Neural progenitor cell (in vitro differentiated cells): ENCODE measurements at places on chromosomes 16 and 17.

DNA sequence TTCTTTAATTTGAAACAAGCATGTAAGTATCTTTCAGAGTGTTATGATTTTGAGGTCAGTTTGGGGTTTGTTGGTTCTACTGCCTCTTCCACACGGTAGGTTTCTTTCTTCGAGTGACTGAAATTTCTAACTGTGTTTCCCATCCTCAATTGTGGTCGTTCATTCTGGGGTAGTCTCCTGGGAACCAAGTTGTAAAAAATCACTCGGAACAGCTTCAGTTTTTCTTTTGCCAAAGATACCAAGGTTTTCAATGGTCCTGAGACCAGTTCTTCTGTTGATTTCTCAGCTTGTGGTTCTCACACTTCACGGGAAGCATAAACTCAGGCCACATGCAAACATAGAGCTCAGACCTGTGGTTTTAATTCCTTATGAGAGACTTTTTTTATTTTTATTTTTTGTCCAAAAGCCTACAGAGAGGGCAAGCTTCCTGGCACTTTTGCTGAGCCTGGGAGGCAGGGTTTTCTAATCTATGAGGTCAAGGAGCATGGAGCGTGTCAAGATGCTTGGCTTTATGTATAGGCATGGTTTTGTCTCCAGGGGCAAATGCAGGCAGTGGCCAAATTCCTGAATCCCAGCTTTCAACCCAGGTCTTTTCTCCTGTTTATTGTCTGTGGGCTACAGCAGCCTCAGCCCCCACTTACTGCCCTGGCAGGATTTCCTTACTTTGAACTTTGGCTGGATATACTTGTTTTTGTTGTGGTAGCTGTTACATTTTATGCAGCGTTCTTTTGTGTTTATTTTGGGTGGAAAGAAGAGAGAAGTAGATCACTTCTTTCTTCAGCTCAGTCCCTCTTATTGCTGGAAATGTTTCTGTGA is 32.9 kb downstream of the HS3ST3A1 start:
- DNase-seq: no peak

- DNase-seq: no peak
Measured at GRCh38 chr17:17736205-17737183, 55.2 kb downstream of the RAI1 start.

DNA sequence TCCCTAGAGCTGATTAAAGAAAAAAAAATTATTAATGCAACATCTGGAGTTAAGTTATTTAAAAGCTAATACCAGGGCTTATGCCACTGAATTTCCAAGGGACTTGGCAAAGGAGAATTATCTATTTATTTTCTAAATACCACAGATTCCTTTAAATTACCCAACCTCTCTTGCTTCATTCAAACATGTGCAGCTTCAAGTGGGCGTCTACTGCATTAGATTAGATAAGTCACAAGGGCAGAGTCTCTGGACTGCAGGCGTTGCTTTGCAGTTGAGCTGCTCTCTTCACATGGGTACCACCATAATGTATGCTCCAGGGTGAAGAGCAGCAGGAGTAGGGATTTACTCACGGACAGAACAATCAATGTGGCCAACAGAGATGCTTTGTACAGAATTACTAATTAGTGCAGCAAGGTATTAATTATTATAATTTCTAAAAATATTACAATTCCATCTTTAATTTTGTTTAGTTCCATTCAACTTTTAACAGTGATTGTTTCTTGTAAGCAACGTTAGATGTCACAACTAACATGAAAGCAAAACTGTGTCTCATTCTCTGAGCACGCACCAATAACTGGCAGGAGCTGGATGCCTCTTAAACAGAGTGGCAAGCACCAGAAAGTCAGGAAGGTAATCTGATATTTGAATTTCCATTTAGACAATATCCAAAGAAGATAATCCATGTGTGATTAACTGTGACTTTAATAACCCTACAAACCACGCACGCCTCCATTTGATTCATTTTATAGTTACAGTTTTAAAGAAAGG is 214.2 kb downstream of the STX8 start:
- DNase-seq: no peak

- DNase-seq: no peak
Measured at GRCh38 chr17:48067245-48067644, 19.1 kb downstream of the NFE2L1 start.

DNA sequence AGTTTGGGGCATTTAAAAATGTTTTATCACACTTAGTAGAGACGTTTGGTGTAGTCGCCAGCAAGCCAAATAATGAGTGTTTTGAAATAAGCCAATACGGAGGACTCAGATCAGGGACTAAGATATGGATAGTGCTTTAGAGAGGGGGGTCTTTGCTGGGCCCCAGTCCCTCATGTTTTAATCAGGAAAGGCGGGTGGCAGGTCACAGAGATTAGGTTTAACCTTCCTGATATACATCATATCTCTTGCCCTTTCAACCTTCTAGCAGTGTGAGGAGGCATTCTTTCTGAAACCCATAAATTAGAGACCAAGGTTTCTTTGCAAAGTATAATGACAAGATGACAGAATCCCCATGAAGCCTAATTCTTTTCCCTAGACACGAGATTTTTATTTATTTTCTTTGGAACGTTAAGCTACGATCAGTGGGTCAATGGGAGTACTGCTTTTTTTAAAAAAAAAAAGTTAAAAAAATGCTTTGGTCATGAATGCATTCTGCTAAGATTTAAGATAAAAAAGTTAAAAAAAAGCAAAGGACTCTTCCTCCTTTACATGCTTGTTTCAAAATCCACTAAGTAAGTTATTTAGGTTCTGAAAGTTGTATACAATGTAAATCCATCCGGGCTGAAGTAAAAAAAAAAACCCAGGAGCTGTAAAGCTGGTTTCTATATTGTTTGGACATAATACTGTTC is 572.1 kb upstream of the SALL1 start:
- peak; percentile 7 for DNase-seq

DNA sequence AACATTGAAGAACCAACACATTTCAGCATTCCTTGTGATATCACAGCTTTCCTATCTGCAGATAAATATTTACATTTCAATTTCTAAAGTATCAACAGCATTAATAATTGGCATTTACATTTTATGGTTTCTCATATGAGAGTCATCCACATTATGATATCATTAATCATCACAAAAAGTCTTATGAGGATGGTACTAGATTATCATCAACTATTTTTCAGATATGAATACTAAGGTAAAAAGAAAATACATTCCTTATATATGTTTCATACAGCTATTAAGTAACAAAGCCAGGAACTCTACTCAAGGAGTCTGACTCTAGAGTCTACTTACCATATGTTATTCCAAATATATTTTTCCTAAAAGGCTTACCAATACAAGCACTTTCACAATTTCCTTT is 40.7 kb downstream of the ABCA5 start:
- DNase-seq: no peak

DNA sequence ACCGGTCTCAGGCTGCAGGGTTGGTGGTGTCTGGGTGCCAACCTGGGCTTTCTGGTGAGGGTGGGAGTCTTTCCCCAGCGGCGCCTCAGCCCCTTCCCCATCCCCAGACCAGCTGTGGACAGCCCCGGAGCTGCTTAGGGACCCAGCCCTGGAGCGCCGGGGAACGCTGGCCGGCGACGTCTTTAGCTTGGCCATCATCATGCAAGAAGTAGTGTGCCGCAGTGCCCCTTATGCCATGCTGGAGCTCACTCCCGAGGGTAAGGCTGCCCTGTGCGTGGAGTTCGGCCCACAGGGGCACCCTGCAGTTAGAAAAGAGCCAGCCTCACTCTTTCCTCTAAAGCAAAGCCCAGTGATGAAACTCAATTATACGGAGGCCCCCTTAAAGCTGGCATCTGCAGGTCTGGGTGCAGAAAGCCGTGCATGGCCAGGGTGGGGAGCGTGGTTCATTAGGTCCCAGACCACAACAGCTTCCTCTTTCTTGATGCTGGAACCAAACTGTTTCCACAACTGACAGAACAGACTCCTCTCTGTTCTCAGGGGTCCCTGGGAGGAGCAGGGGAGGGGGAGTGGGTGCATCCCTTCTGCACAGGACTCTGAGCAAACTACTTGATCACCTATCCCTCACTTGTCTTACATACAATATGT is 10.7 kb downstream of the GUCY2D start:
- DNase-seq: no peak

DNA sequence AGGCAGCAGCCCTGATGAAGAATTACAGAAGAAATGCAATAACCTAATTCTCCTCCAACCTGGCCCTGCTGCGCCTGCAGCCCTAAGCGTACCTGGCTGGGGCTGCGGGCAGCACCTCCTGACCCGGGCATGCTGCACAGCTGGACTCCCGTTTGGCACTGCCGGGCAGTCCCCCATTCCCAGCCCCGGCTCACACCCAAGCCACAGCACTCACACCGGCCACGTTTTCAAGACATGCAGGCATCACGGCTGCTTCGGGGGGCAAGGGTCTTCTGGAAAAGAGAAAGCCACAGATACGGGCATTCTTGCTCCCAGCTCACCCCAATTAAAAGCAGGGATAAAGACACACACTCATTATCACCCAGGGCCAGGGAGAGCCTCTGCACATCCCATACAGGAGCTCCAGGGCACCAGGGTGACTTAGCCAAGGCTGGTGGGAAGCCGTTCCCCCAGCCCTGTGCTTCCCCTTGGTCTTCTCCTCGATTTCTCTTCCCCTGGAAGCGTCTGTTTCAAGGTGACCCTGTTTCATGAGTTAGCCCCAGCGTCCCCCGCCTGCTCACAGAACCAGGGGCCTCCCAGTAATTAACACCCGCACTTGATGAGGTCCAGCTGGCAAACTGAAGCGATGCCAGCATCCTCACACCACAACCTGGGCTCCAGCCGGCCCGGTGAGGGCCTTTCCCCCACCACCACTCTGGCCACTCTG is 216.7 kb downstream of the C16orf78 start:
- DNase-seq: no peak

- peak; percentile 49 for DNase-seq
Measured at GRCh38 chr16:27628241-27628942, 78.4 kb downstream of the KATNIP start.

- DNase-seq: no peak
Measured at GRCh38 chr16:57938936-57939871, 31.7 kb downstream of the CNGB1 start.

DNA sequence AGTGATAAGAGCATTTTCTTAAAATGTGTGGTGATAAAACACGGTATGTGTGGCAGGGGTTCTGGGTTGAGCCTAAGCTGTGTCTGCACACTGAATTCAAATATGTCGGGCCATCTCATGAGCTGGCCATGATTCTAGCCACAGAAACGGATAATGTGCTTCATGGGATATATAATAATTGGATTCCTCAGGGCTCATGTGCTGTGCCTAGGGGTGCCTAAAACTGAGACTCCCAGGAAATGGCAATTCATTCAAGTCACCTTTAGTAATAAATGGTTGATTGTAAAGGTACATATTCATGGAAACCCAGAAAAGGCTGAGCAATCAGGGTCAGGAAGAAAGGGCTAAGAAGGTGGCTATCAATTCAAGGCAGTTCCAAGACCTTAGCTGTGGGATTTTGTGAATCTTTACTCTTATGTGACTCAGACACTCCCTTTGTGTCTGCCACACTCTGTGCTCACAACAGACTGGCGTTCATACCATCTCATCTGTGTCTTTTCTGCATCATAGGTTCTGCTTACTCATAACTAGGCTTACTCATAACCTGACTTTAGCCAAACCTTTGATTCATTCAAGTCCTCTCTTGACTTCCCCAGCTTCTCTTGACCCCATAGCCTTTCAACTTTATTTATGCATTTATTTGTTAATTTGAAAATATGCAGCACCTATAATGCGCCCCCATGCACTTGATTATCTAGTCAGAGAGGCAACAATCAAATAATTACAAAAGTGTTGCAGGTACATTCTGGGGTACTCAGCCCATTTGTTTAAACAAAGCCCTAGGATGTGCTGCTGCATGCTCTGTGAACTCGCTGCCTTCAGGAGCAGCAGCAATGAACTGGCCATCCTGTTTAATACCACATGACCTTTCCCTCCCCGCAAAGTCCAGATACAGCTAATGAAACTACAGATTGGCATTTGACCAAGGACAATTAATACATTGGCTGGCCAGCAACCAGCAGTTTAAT is 28.4 kb upstream of the MED13 start:
- no peak for DNase-seq

- DNase-seq: no peak
Measured at GRCh38 chr17:60230358-60230757, 80.6 kb downstream of the CA4 start.

- DNase-seq: no peak
Measured at GRCh38 chr17:46765453-46765852, 53.0 kb downstream of the WNT3 start.

DNA sequence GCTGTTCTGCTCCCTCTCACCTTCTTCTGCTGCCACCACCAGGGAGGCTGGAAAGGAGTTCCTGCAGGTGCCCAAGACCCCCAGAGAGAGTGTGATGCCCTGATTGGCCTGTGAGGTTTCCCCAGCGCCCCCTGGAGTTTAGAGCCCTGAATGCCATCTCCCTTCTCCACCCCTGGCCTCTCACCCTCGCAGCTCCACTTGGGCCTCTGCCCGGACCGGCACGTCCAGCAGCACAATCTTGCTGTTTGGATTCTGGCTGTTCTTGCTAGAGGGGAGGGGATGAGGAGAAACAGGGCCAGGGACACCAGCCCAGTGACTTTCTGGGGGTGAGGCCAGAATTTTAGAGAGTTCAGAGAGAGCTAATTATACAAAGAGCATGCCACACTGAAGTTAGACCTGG is 12.5 kb upstream of the FAM171A2 start:
- peak; percentile 60 for DNase-seq

- no peak for DNase-seq
Measured at GRCh38 chr17:80104321-80104955, 3.1 kb downstream of the GAA start.

DNA sequence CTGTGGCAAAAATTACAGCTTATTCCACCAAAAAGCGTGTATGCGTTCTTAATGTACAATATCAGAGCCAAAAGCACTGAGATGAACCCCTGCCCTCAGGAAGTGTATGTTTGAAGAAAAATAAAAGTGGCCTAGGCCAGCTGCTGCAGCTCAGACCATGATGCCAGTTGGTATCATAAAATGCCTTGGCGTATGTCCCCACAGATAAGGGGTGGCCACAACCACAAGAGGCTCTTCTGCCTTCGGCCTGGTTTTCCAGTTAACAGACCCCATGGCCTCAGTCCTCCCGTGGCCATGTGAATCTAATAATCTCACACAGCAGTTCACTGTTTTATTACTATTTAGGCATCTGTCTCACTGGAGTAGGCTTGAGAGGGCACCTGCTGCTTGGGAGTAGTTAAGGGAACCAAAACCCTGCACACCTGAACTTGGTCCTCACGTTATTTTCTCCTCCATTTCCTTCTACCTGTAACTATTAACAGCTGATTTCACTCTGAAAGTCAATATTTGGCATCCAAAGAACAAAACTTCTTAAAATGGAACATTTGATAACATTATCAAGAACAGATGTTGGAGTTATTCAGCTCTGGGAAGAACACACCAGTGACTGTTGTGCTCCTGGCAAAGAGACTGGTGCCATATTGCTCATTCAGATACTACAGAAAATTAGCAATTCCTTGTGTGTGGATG is 34.8 kb upstream of the ERN1 start:
- no peak for DNase-seq

DNA sequence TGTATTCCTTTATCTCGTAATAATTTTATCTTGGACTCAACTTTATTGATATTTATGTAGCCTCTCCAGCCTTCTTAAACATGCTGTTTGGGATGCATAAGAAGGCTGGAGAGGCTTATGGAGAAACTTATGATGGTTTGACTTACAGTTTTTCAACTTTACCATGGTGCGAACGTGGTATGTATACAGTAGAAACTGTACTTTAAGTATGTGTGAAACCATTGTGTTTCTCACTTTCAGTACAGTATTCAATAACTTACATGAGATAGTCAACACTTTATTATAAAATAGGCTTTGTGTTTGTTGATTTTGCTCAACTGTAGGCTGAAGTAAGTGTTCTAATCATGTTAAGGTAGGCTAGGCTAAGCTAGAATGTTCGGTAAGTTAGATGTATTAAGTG is 206.8 kb downstream of the SEC14L1 start:
- DNase-seq: no peak
